ENCODE measurements at places on chromosomes 5 and 9.

GRCh38 chr9:113909421-113909820 lies 33.3 kb downstream of the ZNF618 start:
- DNase-seq = no peak

- no peak for DNase-seq
Measured at GRCh38 chr5:126972062-126972895, 58.1 kb downstream of the MARCHF3 start.

DNA sequence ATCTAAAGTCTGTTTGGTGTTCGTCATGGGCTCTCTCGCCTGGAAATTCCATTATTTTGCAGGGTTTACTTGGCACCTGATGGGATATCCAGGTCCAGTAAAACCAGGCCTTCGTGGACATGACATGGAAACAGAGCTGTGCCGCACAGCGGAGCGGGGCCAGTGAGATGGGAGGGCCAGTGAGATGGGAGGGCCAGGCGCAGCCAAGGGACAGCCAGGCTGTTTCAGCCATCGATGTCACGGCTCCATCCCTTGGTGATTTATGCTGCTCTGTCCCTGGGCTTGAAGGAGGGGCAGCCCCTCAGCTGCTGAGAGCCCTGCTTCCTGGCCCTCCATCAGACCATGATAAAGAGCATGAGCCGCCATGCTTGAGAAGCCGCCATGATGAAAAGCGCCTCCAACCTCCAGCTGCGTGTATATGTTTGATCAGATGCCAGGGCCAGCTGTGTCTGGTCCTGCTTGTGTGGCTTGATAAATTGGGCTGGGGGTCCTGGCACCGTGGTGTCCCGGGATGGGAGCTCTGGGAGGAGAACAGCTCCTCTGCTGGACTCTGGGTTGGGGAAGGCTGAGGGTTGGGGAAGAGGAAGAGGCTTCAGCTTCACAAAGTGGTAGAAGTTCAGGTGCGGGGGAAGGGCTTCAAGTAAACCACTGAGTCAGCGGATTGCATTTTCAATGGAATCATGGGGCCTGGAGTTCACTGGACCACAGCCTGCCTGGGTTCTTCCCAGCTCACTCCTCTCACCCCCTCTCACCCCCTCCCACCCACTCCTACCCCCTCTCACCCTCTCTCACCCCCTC lies 6.1 kb upstream of the COL5A1 start:
- no peak for DNase-seq

DNA sequence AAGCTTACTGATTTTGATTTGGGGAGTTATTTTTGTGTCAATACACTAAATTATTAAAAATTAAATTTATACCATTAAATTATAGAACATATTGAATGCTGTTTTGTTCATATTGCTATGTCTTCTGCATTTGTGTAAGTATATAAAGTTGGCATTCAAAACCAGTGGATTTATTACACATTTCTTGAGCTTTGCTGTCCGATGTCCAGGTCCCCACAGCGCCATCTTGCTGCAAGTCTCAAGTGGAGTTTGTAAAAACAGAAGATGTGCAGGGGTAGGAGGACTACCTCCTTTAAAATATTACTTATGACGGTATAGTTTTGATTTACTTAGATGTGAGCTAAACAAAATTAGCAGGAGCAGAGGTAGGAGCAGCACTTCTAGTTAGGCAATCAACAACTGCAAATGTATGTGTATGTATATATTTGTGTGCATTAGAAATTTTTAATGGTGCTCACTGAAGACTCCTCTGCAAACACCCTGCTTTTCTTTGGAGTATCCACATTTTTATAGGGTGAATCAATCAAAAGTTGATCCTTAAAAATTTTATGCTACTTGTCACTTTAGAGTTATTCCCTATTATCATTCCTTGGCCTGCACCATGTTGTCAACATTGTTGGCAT lies 37.4 kb downstream of the CPEB4 start:
- DNase-seq = no peak

DNA sequence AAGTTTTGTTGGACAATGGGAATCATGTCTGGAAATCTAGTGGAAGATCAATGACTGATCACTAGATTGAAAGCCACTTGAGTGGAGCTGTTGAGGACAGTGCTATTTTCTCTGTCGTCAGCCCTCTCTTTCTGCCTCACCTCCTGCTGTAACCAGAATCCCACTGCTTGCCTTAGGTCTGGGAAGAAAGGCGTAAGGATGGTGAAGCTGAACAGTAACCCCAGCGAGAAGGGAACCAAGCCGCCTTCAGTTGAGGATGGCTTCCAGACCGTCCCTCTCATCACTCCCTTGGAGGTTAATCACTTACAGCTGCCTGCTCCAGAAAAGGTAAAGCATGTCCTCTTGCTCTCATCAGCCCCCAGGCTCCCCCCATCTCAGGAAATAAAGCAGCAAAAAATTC lies 1.1 kb downstream of the NSG2 start:
- DNase-seq = no peak

DNA sequence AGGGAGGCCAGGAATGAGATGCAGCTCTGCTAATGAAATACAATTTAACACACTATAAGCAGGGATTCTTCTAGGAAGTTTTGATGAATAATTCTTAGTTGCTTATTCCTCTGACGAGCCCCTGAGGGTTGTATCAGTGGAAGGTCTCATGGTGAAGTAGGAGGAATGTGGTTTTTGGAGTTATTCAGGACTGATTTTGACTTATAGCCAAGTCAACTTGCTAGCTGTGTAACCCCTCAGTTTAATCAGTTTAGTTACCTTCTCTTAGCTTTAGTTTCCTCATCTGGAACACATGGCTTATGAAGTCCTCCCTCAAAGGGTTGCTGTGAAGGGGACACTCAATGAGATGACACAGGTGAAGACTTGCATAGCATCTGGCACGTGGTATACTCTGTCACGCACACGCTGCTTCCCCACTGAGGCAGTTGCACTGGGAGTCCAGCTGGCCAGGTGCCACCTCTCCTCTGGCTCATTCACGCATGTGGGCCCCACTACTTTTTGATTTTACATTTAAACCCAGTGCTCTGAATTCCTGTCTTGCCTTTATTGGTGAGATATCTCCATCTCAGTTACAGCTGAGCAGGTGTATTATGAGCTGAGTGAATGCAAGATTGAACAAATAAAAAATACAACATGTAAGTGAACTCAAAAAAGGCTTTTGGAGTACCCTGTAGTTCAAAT lies 415.0 kb downstream of the ARHGEF28 start:
- no peak for DNase-seq

DNA sequence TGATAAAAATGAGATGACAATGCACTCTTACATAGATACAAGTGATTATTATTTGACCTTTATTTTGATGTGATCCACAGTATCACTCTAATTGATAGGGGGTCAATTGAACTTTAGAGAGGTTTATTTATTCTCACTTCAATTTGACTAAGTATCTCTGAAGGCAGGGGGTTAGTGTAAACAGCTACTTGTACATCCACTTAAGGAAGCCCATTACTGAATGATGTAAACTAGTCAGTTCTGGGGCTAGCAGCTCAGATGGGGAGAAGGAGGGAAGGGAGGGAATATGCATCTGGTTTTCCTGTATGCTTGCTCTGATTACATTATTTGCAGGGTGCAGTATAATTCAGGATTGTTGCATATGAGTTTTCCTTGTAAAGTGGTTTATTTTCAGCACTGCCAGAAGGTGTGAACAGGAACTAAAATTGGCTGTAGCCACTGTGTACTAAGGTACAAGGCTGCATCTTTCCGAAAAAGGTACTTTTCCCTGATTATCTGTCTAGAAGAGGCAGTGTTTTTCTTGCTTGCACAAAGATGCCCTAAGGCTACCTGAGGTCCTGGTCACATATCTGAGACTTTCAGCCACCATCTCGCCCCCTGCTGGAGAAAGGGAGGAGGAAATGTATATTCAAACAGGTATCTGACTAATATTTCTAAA lies 51.2 kb downstream of the MRPS27 start:
- no peak for DNase-seq

- no peak for DNase-seq
Measured at GRCh38 chr9:20508242-20508641, 114.1 kb downstream of the MLLT3 start.

DNA sequence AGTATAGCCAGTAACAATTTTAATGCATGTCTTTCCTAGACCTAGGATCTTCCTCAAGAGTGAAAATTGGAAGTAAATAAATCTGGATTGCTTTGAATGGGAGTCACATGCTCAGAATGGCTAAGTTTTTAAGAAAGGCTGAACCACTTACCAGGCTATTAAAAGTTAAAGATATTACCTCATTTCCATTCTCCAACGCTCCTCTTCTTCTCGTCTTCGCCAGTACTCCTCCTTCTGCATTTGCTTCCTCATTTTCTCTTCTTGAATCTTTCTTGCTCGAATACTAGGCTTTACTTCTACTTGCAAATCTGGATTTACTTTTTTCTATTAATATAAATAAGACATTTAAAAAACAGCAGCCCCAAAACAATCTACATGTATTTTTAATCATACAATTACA lies 49.6 kb downstream of the ZFR start:
- no peak for DNase-seq

GRCh38 chr9:34457266-34458012 lies 931 bp downstream of the FAM219A start:
- no peak for DNase-seq

DNA sequence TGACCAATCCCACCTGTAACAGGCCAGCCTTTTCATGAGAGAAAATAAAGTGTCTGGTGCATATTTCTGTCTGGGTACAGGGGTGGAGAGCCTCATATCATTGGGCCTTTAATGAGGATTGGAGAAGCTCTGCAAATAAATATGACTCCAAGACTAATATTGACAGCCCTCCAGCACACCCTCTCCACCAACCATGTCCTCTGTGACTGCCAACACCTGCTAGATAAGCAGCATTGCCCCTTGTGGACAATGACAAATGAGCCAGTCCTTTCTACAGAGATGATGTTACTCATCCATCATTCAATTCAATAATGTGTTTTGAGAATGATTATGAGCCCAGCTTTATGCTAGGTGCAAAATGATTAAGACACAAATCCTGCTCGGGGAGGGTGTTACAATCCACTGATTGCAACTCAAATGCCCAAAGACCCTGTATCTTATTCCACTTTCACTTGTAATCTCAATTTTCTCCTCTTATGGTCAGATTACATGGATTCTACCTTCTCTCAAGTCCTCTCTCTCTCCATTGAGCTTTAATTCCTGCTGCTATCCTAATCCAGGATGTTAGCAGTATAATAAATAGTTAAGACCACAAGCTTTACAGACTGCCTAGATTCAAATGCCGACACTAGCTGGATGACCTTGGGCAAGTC lies 2.1 kb upstream of the GFRA3 start:
- DNase-seq = no peak

- no peak for DNase-seq
Measured at GRCh38 chr9:99374793-99375192, 152.7 kb downstream of the SEC61B start.

DNA sequence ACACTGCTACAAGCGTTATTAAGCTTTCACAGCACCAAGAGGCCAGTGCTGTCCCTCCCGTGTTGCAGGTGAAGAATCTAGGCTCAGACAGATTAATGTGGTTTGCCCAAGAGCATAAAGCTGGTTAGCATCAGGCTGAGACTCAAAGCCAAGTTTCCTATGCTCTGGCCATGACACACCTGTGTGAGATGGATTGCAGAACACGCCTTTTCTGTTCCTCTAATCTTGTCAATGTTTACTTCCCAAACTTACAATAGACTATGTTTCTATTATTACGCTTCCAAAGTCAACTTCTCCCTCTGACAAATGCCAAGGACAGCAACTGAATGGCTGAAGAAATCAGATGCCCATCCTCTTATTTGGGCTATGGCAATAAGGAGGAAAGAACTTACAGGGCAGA lies 138.4 kb upstream of the SLIT3 start:
- DNase-seq = no peak

GRCh38 chr9:116066221-116066620 lies 87.4 kb upstream of the PAPPA start:
- DNase-seq = no peak

- no peak for DNase-seq
Measured at GRCh38 chr5:158878227-158878626, 221.5 kb downstream of the EBF1 start.

DNA sequence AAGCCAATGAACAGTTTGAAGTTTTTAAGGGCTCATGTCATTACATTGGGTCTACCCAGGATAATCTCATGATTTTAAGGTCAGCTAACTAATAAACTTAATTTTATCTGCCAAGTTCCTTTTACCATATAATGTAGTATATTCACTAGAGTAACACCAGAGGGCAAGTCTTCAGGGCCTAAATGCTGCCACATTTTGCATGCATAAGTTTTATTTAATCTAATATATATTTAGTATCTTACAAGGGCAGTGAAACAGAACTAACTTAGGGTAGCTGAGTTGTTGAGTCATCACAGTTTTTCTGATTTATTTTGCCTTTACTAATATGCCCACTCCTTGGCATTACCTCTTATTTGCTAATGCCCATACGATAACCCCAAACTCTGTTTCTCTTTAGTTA lies 8.1 kb upstream of the APC start:
- no peak for DNase-seq

DNA sequence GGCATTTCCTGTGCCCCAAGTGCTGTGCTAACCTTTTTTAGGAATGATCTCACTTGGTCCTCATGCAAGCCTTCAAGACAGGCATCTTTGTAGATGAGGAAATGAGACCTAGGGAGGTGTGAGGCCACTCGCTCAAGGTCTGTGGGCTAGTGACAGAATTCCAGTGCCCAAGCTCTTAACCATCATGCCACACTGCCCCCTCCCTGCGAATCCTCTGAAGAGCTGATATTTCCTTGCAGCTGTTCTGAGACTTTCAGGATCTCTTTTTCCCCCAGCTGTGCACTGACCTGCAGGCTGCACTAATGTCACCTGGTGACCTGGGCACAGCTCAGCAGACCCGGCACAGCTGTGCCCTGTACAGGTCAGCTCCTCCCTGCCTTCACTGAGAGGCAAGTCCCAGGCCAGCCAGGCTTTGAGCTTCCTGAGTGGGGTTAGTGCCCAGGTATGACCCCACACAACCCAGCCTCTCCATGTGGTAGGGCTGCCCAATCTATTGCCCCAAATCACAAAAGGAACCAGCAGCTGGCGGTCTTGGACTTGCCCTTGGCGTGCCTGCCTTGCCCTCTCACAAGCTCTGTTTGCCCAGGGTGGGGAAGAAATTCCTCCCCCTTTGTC lies 32.7 kb downstream of the MORN5 start:
- DNase-seq = no peak

GRCh38 chr9:95907794-95908193 lies 32.3 kb downstream of the ERCC6L2 start:
- no peak for DNase-seq

GRCh38 chr5:62742207-62742606 lies 163.6 kb downstream of the LRRC70 start:
- DNase-seq = no peak

- no peak for DNase-seq
Measured at GRCh38 chr5:147539053-147539452, 29.2 kb upstream of the DPYSL3 start.

- DNase-seq = no peak
Measured at GRCh38 chr9:134187891-134188385, 23.6 kb upstream of the RNU6ATAC start.

GRCh38 chr5:64900618-64901017 lies 131.9 kb downstream of the CWC27 start:
- DNase-seq = no peak

DNA sequence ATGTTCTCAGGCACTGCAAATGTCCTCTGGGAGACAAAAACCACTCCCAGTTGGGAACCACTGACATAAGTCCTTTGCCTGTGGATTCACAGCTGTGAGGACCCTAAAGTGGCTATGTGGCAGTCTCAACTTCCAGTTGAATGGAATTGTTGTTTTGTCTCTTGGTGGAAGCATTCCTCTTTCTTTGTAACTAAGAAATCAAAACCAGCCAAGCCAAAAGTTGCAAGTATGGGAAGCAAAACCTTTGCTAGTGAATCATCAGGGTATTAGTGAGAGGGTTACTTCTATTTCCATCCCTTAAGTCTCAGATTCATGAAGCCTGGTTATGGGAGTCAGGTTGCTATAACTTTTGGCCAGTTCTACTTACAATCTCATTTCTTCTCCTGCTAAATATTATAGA lies 49.8 kb upstream of the RPS23 start:
- DNase-seq = no peak

Data from Panc1 (cell line).